HS-27A (cell line): ENCODE measurements at places on chromosomes 3 and 15.
A peak's percentile ranks its signal among the peaks of the same experiment; 100 is the strongest.

- DNase-seq = no peak
These were observed 17.5 kb downstream of the PLA2G4F start for GRCh38 chr15:42138968-42139386.

DNA sequence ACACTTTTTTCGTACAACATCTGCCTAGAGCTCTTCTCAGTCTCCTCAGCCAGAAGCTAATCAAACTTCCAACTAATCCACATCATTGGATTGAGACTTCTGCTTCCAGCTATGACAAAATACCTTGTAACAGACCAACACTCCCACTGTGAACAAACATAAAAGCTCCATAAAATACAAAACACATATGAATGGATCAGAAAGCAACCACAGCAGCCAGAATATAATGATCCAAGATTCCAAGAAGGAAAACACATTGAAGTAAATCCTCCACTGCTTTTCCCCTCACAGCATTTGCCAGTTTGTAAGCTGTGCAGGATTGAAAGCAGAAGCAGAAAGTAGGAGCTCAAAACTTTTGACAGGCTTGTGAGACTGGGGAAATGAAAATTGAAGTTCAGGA is 863.2 kb downstream of the TUSC7 start:
- DNase-seq = no peak

DNA sequence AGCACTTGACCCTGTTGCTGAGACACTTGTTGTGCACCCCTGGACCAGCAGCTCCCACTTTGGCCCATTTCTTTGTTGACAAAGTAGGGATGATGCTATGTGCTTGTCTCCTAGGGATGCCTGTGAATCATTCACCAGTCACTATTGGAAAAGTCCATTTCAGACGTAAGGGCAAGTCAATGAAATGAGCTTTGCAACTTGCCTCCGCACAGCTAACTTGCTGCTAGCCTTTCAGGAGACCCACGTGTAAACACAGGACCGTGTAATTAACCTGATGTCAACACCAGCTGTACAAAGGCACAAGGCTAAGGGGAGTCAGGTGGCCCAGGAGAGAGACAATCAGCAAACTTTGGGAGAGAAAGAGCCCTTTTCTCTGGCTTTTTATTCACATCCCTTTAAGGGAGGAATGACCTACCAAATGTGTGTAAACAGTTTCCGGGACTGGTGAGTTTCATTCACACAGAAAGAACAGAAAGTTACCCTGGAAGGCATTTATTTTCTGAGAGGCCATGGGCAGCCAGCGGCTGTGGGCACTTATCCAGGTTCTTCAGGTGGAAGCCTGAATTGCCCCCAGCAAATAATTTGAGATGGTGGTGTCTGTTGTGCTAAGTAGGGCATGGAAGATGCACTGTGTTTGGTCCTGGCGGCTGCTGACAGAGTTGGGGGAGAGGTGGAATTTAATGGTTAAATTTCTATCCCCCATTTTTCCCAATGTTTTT is 54.0 kb downstream of the TIPARP start:
- no peak for DNase-seq

GRCh38 chr3:136952292-136952691 is 5.5 kb upstream of the IL20RB start:
- no peak for DNase-seq

DNA sequence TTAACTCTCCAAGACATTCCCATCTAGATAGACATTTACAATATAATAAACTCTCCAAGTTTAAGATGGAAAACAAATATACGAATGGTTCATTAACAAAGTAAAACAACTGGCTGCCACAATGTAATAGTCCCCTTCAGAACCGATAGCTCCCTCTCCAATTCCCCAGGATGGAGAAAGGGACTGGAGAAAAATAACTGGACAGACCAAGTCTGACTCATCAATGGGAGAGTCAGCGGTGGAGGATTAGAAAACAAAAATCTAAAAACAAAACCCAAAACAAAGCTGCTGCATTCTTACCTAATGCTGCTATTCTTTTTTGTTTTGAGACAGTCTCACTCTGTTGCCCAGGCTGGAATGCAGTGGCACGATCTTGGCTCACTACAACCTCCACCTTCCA is 468.1 kb downstream of the SHQ1 start:
- DNase-seq = no peak

GRCh38 chr3:178845420-178846118 is 226.0 kb downstream of the ZMAT3 start:
- peak; percentile 62 for DNase-seq

GRCh38 chr3:109532257-109533216 is 195.2 kb upstream of the DPPA4 start:
- peak; percentile 74 for DNase-seq

GRCh38 chr3:32313169-32313568 is 74.7 kb downstream of the CMTM8 start:
- no peak for DNase-seq

DNA sequence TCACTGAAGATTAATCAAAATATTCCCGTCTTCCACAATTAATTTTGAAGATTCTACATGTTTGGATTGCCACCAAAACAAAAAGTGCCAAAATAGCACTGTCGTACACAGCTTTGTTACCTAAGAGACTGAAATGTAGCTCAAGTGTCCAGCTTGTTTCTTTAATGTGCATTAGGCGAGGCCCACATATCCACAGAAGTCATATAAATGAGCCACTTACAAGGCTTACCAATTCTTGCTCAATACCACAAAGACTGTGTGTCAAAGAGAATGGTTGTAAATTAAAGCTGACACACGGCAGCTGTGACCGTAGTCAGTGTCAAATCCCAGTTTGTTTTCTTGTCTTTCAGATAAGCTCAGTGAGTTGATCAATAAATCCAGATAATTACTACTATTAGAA is 639.4 kb upstream of the TBL1XR1 start:
- DNase-seq = no peak

DNA sequence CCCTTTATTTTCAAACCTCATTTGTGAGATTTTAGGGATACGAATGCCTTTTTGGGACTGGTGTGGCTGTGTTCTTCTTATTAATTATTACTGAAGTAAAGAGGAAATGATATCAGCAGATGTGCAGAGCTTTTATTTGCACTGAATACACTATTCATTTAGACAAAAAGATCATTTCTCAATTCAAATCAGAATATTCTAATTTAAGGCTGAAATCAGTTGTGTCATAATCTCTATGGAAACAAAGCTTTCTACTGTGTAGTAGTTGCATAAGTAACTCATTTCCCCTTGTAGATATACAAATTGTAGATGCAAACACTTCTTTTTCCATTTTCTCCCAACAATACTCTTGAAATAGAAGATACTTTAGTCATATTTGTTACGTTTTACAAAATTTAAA is 56.0 kb downstream of the PDE8A start:
- no peak for DNase-seq

GRCh38 chr15:60957111-60957510 is 272.0 kb downstream of the RORA start:
- DNase-seq = no peak

GRCh38 chr15:101128221-101129015 is 123.4 kb downstream of the CHSY1 start:
- DNase-seq = peak; percentile 87

- no peak for DNase-seq
These were observed 230.0 kb upstream of the GOLIM4 start for GRCh38 chr3:168325684-168326083.

DNA sequence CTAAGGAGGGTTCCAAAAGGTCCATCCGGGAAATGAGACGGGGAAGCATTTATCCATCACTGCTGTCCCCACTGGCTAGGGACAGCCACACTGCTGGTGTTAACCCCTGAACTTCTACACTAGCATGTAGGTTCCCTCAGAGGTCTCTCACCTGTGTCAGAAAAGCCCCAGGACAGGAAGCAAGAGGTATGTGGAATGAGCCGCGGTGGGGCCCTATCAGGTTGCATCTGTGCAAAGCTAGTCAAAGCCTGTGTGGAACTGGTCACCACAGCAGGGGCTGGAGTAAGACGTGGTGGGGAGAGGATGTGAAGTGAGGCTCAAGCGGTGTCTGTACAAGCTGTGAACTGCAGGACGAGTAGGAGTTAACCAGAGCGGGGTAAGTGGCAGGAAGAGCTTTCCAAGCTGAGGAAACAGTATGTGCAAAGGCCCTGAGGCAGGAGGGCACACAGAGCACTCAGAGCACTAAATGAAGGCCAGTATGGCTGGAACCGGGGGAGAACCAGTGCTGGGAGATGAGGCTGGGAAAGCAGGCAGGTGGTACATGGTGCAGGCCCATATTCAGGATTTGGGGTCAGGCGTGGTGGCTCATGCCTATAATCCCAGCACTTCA is 57.8 kb downstream of the MEGF11 start:
- no peak for DNase-seq

GRCh38 chr3:105431200-105431599 is 64.5 kb downstream of the ALCAM start:
- DNase-seq = no peak

DNA sequence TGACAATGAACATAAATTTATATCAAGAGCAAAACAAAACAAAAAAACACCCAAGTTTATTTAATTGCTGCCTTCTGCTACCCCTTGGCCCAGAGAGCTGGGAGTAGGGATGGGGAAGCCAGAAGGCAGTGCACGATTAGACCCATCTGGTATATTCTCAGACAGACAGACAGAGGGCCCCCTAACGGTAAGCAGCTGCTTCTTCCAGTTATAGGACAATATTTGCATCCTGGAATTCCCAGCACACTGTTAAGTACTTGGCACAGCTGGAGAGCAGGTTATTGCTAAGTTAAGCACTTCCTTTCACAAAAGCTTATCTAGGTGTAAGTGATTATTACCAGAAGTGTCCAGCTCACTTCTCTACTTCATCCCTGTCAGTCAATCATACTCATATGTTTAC is 39.3 kb downstream of the C2CD4B start:
- DNase-seq = no peak

- DNase-seq = no peak
These were observed 5.4 kb downstream of the ACAD11 start for GRCh38 chr3:132654190-132654589.

GRCh38 chr3:26102376-26102775 is 312.5 kb downstream of the OXSM start:
- DNase-seq = no peak

DNA sequence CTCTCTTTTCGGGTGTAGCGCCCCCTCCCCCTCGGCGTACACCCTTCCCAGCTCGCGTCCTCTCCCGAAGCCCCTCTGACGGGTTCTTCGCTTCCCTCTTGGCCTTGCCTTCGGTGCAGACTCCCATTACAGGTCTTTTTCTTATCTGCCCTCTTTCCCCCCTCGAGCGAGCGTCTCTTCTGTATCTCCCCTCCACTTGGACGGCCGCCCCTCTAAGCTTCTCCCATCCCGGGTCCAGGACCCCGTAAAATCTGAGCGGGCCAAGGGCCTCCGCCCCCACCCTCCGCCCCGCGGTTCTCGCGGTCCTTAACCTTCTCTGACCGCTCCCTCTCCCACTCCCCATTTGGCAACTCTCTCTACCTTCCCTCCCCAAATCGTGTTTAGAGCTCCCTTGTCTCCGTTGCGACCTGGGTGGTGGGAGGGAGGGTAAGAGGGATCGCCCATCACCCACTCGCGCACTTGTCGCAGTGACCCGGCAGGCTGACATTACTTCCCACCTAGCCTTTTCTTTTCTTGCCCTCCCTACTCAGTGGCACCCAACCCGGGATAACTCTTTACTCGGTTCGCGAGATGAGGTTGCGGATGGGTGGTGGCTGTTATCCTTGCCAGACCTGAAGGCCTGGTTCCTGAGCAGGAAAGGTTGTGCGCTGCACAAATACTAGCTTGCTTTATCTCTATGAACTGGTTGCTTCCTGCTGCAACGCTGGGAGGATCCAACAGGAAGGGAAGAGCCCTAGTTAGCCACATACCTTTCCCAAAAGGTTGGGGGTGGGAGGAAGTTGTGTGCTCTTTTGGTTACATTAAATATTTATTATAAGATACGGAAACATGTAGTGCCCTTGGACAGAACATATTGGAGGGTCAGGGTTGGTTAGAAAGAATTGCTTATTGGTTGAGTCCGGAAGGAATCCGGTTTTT is 922 bp downstream of the RAB11A start:
- DNase-seq = peak; percentile 8

GRCh38 chr3:139308560-139308959 is 35.3 kb upstream of the MRPS22 start:
- DNase-seq = no peak

- DNase-seq = no peak
These were observed 306.8 kb downstream of the NTRK3 start for GRCh38 chr15:87949575-87950223.

- no peak for DNase-seq
These were observed 10.8 kb upstream of the MEF2A start for GRCh38 chr15:99554880-99555488.

GRCh38 chr15:62457100-62457499 is 292.0 kb upstream of the C2CD4B start:
- no peak for DNase-seq

- no peak for DNase-seq
These were observed 74.7 kb downstream of the DZIP3 start for GRCh38 chr3:108664266-108664665.

- DNase-seq = no peak
These were observed 14.8 kb upstream of the SEMA5B start for GRCh38 chr3:123042413-123042812.

DNA sequence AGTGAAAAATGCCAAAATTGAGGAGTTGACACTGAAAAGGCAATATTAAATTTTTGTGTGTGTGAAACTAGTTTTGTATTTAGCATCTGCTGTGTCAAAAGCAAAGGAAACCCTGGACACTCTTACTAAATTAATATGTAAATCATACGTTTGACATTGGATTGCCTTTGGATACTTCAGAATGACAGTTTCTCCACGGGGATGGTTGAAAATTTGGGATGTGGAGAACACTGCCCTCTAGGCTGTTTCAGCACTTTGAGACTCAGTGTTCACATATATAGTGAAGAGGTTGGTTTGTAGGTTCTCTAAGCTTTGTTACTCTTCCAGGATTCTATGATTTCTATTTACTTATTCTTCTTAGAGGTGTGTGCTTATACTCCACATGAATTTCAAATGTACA is 3.0 kb downstream of the ROBO2 start:
- DNase-seq = no peak

- DNase-seq = no peak
These were observed 215.4 kb downstream of the THSD4 start for GRCh38 chr15:71330638-71331162.

DNA sequence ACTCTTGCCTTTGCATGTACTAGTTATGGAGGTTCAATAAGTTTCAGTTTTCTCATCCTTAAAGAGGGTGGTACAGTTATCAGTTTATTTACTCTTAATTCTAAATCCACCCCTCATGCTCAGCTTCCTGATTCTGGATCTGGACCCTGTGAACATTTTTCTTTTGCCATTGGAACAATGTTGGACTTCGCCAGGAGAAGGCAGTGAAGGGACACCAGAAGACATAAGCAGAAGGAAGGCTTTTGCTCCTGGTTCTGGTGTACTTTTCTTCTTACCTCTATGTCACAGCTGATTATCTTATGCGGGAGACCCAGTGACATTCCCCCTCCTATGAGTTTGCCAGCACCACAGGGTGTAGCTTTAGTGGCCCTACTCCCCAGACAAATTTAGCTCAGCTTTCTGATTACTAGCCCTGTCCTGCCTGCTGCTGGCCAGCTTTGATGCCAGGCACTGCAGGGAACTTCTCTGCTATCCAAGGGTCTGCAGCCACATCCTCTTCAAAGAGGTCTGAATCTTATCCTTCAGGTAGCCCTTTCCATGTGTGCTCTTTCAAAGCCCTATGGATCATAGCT is 466.3 kb upstream of the EPHA3 start:
- DNase-seq = no peak
